ENCODE measurements at places on chromosomes 7 and 10.

DNA sequence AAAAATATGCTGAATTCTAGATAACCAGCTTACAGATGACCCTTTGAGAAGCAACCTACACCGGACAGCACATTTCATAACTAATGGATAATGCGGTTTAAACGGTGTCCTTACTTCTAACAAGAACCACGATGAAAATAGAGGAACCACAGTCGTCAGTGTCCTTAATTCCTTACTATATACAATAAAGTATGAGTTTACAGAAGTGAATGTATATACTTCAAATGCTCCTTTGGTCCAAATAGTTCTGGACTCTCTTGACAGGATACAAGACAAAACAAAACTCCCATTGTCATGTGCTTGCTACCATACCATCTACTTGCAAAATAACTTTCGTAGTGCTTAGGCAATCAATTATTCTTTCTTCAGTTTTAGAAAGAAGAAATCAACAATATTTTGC is 2.4 kb downstream of the NAMPT start:
- DNase-seq: no peak

GRCh38 chr10:132554991-132555647 is 17.5 kb downstream of the INPP5A start:
- peak; percentile 47 for DNase-seq

- no peak for DNase-seq
These were observed 12.7 kb downstream of the EBF3 start for GRCh38 chr10:129951101-129951969.

DNA sequence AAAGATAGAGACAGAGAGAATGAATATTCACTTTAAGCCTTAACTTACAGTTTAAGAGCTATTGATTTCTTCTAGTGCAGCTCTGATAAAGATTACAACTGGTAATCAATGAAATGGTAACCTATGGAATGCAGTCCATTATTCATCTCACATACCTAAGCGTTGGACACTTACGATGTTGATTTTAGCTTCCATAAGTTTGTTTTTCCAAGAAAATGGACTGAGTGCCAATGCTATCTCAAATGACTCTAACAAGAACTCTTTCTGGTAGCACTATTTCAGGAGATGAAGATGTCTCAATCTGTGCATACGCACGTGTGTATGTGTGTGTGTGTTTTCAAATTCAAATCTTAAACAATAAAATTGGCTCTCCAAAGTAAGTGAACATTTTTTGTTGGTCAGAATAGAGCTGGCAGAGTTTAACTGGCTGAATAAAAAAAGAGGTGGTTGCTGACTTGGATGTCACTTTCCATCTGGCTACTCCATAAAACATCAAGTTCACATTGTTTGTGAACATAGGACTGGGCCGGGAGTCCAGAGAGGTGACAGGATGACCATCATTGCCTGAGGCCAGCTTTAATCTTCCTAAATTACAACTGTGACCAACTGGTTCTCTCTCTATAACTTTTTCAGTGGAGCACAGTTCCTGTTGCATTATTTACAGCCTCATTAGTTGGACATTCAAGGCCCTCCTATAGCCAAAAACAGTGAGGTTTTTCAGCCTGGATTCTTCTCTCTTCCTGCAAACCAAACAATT is 106.9 kb upstream of the CSTF2T start:
- DNase-seq: no peak

DNA sequence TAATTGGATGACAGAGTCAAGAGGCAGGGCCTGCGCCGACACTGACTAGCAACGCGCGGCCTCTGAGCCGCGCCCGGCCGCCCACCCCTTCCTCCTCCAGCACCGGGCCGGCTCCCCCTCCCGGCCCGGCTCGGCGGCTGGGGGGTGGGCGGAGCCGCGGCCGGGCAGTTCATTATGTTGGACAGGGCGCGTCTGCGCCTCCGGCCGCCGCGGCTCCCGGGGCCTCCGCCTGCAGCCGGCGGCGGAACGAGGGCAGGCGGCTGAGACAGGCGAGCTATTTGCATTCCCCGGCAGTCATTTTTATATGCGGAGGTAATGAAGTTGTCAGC is 106.7 kb downstream of the SNX10 start:
- no peak for DNase-seq

Measured in activated T-cell treated with anti-CD3 and anti-CD28 coated beads for 1 hour (primary cell).